ENCODE measurements at places on chromosomes 4 and X.

- DNase-seq, result no peak
Measured at GRCh38 chr4:113109106-113109718, 59.8 kb downstream of the ANK2 start.

DNA sequence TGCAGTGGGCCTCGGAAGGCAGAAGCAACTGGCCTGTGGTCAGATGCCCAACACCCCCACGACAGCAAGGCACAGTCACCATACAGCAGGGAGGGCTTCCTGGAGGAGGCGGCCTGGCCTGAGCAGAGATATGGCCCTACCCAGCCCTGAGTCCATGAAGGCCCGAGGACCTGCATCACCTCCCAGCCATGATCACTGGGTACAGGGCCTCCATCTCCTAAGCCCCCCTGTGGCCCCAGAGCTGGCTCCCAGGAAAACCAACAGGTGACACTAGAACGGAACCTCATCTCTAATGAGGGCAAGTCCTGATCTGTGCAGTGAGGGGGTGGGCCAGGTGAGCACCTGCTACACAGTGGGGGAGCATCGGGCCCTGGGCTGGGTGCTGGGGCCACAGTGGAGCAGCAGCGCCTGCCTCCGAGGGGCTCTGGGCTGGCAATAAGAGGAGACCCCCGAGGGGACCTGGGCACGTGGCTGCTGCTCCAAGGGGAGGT, 26.2 kb upstream of the MXD4 start:
- no peak for DNase-seq

GRCh38 chr4:85842540-85842939, 367.6 kb downstream of the ARHGAP24 start:
- no peak for DNase-seq

- DNase-seq, result no peak
Measured at GRCh38 chr4:31081366-31081765, 361.2 kb downstream of the PCDH7 start.

GRCh38 chr4:121794505-121795188, 6.5 kb upstream of the EXOSC9 start:
- no peak for DNase-seq

DNA sequence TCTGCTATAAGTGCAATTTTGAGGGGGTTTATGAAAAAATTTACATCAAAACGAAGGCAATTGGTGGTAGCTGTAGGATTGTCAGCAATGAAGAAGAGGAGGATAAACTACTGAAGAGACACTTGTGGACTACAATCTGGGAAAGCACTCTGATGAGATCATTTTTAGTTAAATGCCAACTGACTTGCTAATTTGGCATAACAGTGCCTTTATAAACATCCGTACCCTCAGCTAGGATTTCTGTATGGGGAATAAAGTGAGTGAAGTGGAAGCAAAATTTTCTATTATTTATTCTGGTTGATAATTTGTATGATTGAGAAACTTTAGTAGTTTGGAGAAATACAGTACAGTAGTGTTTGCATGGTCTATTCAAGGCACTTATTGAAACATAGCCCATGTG, 11.2 kb upstream of the GNRHR start:
- no peak for DNase-seq

DNA sequence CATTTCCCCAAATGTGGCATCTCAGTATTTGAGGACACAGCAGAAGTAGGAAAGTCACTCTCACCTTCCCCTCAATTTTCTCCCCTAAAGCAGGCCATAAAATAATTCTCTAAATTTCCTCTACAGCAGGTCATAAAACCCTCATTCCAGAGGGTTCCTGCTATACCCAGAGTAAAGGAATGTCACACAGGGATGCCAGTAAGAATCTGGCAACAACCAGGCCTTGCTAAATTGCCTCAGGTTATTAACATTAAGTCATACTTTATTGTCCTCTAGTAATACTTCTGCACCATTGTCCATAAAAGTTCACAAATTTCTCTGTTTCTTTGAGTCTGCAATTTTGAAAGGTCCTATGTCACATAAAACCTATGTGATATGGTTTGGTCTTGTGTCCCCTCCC, 685.7 kb upstream of the SLIT2 start:
- no peak for DNase-seq

GRCh38 chr4:125732632-125733031, 417.9 kb downstream of the FAT4 start:
- DNase-seq, result no peak

DNA sequence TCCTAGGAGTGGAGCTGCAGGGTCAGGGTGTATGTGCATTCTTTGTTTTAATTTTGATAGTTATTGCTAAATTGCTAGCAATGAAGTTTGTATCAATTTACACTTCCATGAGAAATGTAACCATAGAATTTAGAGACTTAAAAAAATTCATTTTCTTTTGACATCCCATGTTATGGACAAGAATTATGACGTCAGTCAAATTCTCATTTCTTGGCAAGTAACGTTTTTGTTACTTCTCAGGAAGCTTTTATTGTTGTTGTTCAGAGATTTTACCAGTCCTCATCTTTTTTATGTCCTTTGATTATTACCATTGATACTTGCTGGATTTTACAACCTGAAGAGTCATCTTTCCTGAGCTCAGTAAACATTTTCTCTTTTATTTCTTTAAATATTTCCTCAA, 417.5 kb upstream of the ARX start:
- no peak for DNase-seq

GRCh38 chr4:183801457-183802165, 103.5 kb upstream of the STOX2 start:
- DNase-seq, result no peak

- no peak for DNase-seq
Measured at GRCh38 chrX:103741879-103742278, 31.2 kb downstream of the TMEM31 start.

DNA sequence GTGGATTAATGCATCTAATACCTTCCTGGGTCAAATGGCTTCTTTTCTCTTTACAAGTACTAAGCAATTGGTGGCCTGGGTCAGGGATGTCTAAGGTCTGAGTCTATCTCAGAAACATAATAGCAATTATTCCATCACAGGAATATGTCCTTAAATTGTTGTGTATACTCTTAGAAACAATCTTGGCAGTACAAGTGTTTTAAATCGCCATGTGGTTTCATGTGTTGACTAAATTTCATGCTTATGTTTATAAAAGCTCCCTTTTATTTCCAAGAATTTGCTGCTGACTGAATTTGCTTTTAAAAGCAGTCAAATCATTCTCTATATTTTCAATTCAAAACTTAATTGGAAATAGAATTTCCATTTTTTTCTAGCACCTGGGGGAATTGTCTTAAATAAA, 125.3 kb upstream of the PACRGL start:
- no peak for DNase-seq

GRCh38 chr4:36222702-36223101, 21.6 kb downstream of the ARAP2 start:
- no peak for DNase-seq

- no peak for DNase-seq
Measured at GRCh38 chr4:2333356-2333841, 71.5 kb upstream of the MXD4 start.

DNA sequence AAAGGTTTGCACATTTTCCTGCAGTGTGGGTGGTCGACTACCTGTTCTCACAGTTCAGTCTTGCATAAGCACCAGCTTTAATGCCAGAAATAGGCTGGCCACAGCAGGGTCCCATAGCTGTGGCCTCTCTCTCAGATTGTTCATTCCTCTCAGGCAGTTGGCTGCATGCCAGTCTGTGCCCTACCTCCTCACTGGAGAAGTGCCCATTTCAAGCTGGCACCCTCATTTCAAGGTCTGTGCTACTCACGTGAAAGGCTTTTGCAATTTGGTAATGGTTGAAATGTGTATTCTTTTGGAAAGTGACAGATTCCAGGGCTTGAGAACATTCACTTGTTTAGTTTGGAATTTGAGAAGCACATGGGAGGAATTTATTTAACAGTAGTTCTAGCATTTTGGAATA, 28.9 kb upstream of the MTMR1 start:
- no peak for DNase-seq
